LHCN-M2 (cell line): ENCODE measurements at places on chromosomes 7 and 10. TPM values are rescaled to one million over a fixed set of nuclear protein-coding genes. Genes with fewer than 3 reads are reported as not detected.

- DNase-seq: no peak
Measured at GRCh38 chr7:44650772-44651171, 44.3 kb downstream of the OGDH start.

DNA sequence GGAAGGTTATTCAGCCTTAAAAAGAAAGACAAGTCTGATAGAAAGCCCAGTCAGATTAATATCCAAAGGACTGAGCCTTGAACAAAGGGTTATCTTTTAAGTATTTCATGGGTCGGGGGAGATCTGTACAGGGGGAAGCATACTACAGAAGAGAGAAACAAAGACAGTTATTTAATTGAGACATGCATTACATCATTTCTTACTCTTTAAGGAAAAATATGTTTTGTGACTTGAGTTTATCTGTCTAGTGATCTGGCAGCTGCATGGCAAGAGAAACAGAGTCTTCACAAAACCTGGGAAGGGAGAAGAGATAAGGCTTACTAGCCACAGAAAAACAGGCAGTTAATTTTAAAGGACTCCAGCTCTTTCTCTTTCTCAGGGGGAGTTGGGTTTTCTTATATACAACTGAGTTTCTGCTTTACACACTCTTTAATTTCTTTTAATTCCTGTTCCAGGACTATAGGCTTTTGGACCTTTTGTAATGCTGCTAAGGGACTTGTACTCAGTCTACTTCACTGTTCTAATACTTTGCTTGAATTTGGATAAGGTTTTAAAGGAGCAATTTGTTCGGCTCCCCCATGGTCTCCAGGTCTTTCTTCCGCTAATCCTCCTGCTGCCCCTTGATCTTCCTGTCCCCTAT is 20.9 kb upstream of the CYP3A43 start:
- no peak for DNase-seq

DENND2A gene
- total RNA-seq: not detected in 2 replicates

TRIP6 gene
- 224 and 232 TPM in 2 replicates for total RNA-seq

GPR37 gene
- not detected in 2 replicates for total RNA-seq

BTAF1 gene
- 28.7 TPM in 2 replicates for total RNA-seq

DNA sequence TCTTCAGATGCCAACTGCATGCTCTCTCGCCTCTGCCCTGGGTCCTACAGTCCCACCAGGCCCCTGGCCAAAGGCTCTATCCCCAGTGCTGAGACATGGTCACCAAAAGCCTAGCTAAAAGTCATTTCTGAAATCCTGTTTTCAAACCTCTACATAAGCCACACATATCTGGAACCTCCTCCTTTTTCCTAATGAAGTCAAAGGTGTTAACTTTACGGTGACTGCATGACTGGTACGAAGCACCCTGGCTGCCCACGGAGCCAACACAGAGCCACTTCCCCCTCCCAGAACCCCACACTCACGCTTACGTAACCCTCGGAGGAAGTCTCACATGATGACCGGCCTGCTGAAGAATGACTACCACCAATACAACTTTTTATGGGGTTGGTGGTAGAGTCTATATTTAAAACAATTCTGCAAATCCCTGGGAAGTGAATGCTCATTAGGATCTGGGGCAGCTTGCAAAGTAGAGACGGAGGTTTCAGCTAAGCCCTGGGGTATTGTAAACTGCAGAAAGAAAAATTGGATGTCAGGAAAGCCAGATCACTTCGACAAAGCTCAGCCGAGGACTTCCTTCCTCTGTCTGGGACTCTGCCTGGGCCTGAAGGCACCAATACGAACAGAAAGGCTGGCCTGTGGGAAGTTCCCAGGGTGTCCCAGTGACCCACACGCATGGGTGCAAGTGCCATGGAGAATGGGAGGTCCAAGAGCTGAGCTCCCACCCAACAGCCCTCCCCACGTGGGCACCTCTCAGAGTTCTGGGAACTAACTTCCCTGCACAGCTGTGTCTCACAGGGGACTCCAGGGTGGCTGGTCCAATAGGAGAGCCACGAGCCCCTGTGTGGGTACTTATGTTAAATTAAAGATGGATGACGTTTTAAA is 50.7 kb downstream of the PDGFA start:
- peak; percentile 37 for DNase-seq

FAM25G gene
- total RNA-seq: not detected in 2 replicates

DNA sequence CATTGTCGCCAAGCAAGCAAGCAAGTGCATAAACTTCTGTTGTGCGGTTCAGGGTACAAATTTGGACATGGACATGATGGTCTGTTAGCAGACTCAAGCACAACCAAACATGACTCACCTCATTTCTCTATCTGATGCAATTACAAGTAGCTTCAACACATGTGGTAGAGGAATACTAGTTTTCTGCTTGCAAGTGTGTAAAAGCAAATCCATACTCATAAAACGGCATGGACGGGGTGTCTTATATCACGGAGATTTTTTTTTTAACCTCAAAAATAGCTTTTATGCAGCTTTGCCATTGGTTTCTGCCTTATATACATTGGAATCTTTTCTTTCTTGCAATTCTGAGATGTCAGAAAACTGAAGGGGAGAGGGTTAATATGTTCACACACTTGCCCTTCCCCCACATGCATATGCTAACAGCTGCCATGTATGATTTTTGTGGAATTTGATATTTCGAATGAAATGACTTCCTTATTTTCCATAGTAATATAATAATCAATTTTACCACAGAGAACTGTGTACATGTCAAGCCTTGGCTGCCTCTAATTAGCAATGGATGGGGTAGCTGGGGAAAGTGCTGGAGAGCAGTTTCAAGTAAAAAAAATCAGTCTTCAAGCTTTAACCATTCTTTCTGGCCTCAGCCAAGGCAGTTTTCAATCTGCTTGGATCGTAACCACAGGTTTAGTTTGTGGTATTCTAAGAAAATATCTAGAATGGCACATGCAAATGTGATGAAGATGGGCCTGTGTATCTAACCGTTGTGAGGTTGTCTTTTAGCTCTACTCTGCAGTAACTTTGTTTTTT is 106.0 kb upstream of the PDCD4 start:
- DNase-seq: no peak

DNA sequence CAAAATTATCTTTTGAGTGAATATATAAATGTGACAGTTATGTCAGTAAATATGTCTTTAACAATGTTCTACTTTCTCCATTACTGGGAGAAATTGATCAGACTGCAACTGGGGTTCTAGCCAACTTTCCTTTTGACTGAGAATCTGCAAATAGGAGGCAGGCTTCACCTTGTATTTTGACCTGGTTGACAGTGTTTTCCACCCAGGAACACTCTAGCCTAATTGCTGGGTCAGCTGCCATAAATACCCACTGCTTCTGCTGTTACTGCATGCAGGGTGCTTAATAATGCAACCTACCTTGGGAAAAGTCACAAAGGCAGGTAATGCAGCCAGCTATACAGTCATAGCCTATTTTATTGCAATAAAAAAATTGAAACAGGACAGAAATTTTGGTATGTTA is 319.0 kb downstream of the DGKB start:
- DNase-seq: no peak
